Activated CD8-positive, alpha-beta memory T cell treated with anti-CD3 and anti-CD28 coated beads for 4 hours (primary cell): ENCODE measurements at places on chromosomes 7 and 10.

- no peak for DNase-seq
Measured at GRCh38 chr7:21758286-21758685, 187.4 kb downstream of the CDCA7L start.

DNA sequence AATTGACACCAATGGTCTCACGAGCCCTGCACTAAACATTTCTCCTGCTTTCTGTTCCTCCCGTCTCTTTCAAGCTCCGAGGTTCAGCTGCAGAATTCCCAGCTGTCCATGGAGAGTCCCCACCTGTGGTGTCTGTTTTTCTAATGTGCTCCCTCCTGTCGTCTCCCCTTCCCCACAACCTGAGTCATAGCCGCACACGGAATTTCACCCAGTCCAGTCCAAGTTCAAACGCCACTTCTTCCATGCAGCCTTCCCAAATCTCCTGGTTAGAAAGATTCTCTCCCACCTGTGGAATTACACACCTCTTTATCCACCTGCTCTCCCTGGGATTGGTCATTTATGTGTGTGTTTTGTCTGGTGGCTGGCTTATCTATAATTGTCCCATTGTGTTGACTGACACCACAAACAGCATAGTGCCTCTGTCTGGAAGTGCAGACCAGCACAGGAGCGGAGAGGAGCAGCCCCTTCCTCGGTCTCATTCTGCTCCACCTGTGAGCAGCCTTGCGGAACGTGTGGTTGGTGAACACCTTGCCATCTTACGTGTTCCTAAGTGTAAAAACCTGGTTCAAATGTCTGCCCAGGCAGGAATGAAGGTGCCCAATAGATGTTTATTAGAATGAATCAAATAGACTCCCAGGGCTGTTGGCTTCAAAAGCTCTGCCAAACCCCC, 3.3 kb upstream of the DIP2C start:
- DNase-seq: no peak

GRCh38 chr7:2837496-2837895, 6.6 kb downstream of the GNA12 start:
- DNase-seq: no peak

- no peak for DNase-seq
Measured at GRCh38 chr10:77974396-77975074, 48.0 kb upstream of the DLG5 start.
